ENCODE measurements at places on chromosomes 7 and 10.
A peak's percentile ranks its signal among the peaks of the same experiment; 100 is the strongest.

GRCh38 chr10:17980846-17981565 is 29.3 kb downstream of the SLC39A12 start:
- peaks cover 2% of the 10 kb centered on the region for H3K4me1 ChIP-seq
- H3K36me3 ChIP-seq = no peaks in the 10 kb centered on the region
- DNase-seq = no peak
- H3K27me3 ChIP-seq = no peaks in the 10 kb centered on the region

GRCh38 chr10:1293636-1294435 is 237.7 kb downstream of the WDR37 start:
- peaks cover 8% of the 10 kb centered on the region for H3K27me3 ChIP-seq
- H3K4me3 ChIP-seq = no peak overlapping the region
- H3K27ac ChIP-seq = peak overlapping the region; percentile 8
- H3K4me1 ChIP-seq = peaks cover 20% of the 10 kb centered on the region

DNA sequence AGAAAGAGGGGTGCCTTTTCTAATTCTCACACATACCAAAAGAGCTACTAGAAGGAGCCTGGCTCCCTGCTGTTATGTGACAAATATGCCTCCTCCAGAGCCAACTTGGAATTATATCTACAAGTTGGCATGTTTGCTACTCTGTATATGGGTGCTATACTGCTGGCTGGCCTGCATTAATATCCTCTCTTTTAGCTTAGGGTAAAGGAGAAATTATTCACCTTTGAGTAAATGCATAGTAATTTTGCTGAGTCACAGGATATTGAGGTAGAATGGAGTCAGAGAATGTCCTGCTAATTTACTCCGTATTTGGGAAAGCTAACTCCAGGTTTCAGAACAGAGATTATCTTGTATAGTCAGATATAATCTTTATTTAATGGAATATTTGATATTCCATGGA is 24.2 kb upstream of the LIPN start:
- no peak overlapping the region for H3K4me3 ChIP-seq
- H3K27ac ChIP-seq = no peak overlapping the region
- H3K36me3 ChIP-seq = no peaks in the 10 kb centered on the region

- no peaks in the 10 kb centered on the region for H3K36me3 ChIP-seq
- H3K4me3 ChIP-seq = no peak overlapping the region
- H3K4me1 ChIP-seq = no peaks in the 10 kb centered on the region
- H3K27me3 ChIP-seq = peaks cover 54% of the 10 kb centered on the region
- DNase-seq = no peak
Observed at GRCh38 chr10:112404617-112405016, 30.7 kb downstream of the ACSL5 start.

- DNase-seq = no peak
- H3K27me3 ChIP-seq = peaks cover 7% of the 10 kb centered on the region
- H3K36me3 ChIP-seq = no peaks in the 10 kb centered on the region
- no peak overlapping the region for H3K4me3 ChIP-seq
- no peak overlapping the region for H3K27ac ChIP-seq
- H3K4me1 ChIP-seq = no peaks in the 10 kb centered on the region
Observed at GRCh38 chr7:22419488-22419887, 62.5 kb upstream of the RAPGEF5 start.

DNA sequence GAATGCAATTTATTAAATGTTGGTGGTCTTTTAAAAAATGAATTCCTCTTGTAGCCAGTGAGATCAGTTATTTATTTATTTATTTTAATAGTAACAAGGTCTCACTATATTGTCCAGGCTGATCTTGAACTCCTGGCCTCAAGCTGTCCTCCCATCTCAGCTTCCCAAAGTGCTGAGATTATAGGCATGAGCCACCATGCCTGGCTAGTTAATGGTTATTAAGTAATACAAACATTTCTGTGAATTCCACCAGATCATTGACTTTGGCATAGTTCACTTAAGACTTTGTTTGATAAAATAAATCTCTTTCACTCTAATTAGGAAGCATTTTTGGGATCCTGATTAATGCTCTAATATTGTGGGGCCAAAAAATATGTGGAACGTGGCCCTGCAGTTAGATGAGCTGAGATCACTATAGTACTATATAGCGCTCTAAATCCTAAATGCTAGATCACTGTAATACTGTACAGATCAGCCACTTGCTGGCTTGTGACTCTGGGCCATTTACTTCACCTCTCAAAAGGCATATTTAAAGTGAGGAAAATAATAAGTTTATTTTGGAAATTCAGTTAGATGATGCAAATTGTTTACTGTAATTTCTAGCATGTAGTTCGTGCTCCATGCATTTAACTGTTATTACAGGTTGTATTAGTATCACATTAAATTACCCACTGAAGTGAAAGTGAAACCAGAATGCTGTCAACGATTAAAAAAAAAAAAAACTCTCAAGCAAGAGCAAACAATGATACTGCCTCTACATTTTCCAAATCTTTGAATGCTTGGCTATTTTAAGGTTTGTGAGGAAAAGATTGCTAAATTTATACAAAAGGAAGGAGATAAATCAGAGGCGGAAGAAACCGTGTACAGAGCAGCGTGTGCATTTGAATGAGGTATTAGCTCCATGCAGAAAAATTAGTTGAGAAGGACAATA is 15.9 kb upstream of the FAS start:
- H3K27me3 ChIP-seq = no peaks in the 10 kb centered on the region
- peak overlapping the region; percentile 87 for H3K27ac ChIP-seq
- no peaks in the 10 kb centered on the region for H3K36me3 ChIP-seq
- no peak for DNase-seq
- peaks cover 7% of the 10 kb centered on the region for H3K4me1 ChIP-seq

DNA sequence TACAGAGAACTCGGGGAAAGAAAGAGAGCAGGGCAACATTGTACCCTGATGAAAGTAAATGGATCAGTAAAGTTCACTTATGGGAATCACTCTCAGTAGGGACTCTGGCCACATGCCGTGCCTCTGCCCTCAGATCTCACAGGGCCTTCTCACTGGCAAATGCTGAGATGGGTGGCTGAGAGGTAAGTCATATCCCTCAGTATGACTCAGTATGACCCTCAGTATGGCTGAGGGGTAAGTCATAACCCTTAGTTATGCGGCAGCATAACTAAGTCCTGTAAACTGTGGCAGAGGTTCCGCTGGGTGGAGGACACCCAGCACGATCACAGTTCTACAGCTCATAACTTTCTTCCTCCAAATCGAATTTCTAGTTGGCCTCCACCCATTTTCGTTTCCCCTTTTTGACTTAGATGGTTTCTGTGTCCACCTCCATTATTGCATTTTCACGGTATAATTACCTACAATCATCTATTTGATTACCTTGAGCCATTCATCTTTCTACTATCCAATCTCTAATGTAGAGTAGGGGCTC is 26.5 kb upstream of the WNT16 start:
- H3K27ac ChIP-seq = no peak overlapping the region
- peaks cover 3% of the 10 kb centered on the region for H3K27me3 ChIP-seq
- no peaks in the 10 kb centered on the region for H3K36me3 ChIP-seq
- H3K4me3 ChIP-seq = no peak overlapping the region
- peaks cover 51% of the 10 kb centered on the region for H3K4me1 ChIP-seq
- DNase-seq = no peak

DNA sequence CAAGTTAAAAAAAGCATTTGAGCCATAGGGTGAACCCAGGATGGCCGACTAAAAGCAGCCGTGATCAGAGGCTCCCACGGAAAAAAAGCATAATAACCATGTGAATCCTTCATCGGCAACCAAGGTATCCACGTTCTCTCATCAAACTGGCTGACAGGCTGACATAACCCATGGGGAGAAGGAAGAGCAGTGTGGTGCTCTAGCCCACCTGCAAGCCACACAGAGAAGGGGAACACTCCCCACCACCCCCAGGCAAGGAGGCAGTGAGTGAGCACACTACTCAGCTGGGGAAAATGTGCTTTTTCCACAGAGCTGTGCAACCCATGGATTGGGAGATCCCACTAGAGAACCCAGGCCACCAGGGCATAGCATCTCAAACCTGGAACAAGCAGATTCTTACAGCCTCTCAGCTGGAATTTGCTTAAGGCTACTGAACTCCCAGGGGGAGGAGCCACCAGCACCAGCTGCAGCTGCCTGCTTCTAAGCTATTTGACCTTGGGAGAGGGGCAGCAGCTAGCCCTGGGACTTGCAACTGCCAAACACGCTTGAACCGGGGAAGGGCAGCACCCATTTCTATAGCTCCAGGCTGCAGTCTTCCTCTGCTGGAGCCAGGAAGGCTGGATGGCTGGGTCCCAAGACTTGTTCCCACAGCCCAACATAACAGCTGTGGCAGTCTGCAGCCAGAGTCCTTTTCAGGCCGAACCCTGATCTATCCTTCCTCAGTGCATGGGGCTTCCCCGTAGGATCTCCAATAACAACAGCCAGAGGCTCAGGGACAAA is 178.2 kb upstream of the NRG3 start:
- no peaks in the 10 kb centered on the region for H3K4me1 ChIP-seq
- no peaks in the 10 kb centered on the region for H3K27me3 ChIP-seq
- H3K36me3 ChIP-seq = no peaks in the 10 kb centered on the region
- no peak for DNase-seq
- H3K4me3 ChIP-seq = no peak overlapping the region

GRCh38 chr10:85811405-85811804 is 555.2 kb downstream of the GRID1 start:
- no peaks in the 10 kb centered on the region for H3K4me1 ChIP-seq
- H3K27me3 ChIP-seq = no peaks in the 10 kb centered on the region
- no peak for DNase-seq
- no peak overlapping the region for H3K27ac ChIP-seq
- H3K4me3 ChIP-seq = no peak overlapping the region
- no peaks in the 10 kb centered on the region for H3K36me3 ChIP-seq

- H3K27me3 ChIP-seq = no peaks in the 10 kb centered on the region
- no peak overlapping the region for H3K4me3 ChIP-seq
- H3K36me3 ChIP-seq = no peaks in the 10 kb centered on the region
- no peak overlapping the region for H3K27ac ChIP-seq
Observed at GRCh38 chr7:24783698-24784097, 26.4 kb upstream of the GSDME start.

DNA sequence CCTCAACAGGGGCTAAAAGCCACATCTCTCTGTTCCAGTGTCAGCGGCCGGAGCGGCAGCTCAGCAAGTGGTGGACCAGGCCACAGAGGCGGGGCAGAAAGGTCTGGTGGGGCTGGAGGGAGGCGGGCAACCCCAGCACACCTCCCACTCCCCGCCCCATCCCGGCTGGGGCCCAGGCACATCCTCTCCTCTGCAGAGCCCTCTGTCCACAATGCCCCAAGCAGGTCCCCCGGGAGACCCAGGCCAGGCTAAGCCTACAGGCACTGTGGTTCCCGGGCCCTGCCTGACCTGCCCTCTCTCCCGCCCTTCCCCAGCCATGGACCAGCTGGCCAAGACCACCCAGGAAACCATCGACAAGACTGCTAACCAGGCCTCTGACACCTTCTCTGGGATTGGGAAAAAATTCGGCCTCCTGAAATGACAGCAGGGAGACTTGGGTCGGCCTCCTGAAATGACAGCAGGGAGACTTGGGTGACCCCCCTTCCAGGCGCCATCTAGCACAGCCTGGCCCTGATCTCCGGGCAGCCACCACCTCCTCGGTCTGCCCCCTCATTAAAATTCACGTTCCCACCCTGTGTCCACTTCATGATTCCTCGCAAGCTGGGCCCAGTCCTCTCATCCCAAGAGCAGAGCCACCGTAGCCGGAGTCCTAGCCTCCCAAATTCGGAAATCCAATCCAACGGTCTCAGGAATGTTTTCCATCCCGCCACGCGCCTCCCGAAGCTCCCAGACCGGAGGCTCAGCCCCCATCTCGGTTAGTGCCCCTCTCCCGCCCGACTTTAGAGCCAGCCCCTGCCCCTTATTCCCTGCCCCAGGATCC is 2.1 kb downstream of the ADIRF start:
- H3K4me1 ChIP-seq = peaks cover 51% of the 10 kb centered on the region
- no peaks in the 10 kb centered on the region for H3K36me3 ChIP-seq
- DNase-seq = no peak
- peak overlapping the region; percentile 77 for H3K27ac ChIP-seq
- peaks cover 7% of the 10 kb centered on the region for H3K27me3 ChIP-seq

GRCh38 chr7:825386-825785 is 6.9 kb upstream of the SUN1 start:
- peaks cover 6% of the 10 kb centered on the region for H3K36me3 ChIP-seq
- H3K27me3 ChIP-seq = no peaks in the 10 kb centered on the region
- H3K4me1 ChIP-seq = peaks cover 11% of the 10 kb centered on the region
- no peak overlapping the region for H3K4me3 ChIP-seq

DNA sequence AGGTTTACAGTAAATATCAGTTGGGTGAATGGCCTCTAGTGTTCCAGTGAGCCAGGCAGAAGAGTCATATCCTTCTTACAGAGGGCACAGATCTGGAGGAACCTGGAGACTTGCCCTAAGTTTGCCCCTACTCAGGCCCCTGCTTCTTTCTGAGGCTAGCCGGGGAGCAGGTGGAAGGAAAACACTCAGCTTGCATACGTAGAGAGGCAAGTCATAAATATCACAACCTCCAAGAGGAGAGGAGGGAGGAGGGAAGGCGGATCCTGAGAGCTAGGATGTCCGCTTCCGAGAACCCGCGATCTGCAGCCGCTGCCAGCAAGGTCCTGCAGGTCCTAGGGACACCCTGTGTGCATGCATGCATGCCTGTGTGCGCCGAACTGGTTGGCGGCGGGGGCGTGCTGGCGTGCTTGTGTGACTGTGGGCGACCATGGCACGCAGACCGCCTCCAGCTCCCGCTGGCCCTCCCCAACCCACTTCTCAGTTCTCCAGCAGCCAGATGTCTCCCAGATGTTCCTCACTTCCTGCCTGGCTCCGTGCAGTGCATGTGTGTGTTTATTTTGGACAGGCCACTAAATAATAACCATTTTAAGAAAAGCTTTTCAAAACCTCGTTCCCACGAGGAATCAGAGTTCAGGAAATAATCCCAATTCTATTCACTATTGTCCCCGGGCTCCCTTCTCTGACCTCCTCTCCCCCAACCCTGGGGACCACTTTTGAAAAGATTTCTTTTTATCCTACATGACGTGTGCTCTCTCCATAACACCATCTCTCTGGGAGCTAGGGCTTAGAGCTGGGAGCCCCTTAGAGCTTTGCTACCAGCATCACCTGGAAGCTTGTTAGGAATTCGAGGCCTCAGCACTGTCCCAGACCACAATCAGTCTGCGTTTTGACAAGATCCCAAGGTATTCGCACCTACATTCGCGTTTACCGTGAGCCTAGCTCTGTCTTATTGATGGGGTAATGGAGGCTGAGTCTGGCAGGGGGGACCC is 32.4 kb downstream of the UNC5B start:
- H3K4me3 ChIP-seq = peak overlapping the region; percentile 50
- peaks cover 77% of the 10 kb centered on the region for H3K4me1 ChIP-seq
- H3K27ac ChIP-seq = peak overlapping the region; percentile 92
- DNase-seq = peak; percentile 54

DNA sequence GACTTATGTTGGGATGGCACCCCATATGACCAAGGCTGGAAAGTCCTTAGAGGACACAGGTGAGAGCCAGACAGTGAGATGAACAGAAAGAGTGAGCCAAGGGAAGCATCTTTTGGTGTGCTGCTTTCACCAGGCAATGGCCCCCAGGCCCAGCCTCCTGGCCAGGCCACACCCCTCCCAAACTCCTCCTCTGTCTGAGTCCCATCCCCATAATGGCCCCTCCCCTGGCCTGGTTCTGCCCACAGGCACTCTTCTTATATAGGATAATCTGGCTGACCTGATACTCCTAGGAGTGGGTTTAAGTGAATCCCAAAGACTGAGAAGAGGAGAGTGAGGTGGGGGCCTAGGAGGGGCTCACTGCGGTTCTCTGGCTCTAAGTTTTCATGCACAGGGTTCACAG is 252.5 kb downstream of the RPS24 start:
- no peak for DNase-seq
- H3K4me1 ChIP-seq = peaks cover 81% of the 10 kb centered on the region
- no peak overlapping the region for H3K27ac ChIP-seq
